Stimulated activated CD8-positive, alpha-beta memory T cell treated with anti-CD3 and anti-CD28 coated beads, Interleukin-12 subunit alpha, Interleukin-12 subunit beta, amount 100 ng/mL, for 1 hour (primary cell): ENCODE measurements at places on chromosomes 3 and 15.

- DNase-seq: no peak
These were observed 28.3 kb upstream of the ALDH1L1 start for GRCh38 chr3:126208606-126209256.

GRCh38 chr3:71074423-71074822 lies 509.1 kb downstream of the FOXP1 start:
- DNase-seq: no peak

DNA sequence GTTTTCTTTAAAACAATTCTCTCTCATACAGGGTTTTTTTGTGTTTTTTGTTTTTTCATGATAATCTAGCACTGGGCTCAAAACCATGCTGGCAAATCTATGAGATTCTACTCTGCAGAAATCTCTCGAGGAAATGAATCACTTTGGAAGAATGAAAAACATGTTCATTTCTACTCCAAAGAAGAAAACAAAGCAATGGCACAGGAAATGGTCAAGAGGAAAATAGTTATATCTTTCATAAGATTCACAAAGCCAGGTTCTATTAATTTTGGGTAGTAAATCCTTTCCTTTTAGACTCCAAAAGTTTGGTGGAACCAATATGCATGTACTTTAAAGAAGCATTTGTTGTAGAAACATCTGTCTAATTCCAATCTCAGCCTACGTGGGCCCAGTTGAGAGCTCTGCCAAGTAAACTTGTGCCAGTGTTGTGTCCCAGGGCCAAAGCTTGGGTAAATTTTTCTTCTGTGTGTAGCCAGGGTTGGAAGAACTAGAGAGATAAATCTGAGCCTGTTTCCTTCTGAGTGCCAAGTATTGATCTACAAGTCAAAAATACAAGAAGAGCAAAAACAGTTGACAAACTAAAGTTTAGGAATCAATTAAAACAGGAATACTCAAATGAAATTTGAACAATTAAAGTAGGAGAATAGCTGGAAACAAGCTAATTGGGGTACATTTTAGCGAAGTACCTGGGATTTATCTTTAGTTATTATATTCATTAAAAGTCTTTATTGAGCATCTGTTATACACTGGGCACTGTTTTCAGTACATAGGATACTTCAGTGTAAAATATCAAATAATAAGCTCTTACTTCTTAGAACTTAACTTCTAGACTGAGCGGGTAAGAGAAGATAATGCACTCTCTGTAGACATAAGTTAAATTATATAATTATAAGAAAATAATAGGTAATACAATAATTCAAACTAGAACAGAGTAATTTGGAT lies 657.5 kb upstream of the NECTIN3 start:
- DNase-seq: no peak

DNA sequence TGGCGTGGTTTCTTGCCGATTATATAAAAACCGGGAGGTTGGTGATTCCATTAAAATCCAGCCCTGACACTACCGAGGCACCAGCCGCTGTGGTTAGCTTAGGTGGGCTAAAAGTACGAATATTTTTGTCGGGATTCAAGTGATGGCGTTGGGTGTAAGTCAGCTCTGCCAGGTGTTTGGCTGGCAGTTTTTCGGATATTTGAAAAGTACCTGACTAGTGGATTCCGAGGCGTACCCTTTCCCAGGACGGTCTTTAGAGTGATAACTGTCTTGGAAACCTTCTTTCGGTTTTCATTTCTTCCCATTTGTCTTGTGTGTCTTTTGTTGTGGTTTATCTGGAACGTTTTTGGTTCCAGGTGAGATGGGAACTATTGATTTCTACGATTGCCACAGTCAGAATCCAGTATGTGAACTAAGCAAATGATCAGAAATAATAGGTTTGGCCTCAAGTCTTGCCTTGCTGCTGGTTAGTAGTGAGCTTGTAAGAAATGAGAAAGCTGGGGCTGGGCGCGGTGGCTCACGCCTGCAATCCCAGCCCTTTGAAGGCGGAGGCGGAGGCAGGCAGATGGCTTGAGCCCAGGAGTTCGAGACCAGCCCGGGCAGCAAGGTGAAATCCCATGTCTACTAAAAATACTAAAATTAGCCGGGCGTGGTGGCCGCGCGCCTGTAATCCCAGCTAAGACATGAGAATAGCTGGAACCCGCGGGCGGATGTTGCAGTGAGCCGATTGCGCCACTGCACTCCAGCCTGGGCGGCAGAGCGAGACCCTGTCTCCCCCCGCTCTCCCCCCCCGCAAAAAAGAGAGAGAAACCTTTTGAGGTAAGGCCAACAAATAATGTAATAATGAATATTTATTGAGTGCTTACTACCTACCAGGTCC lies 1.4 kb downstream of the FYTTD1 start:
- DNase-seq: no peak

- DNase-seq: no peak
These were observed 5.9 kb downstream of the RNU6-1 start for GRCh38 chr15:67833710-67834511.

GRCh38 chr15:70714565-70714964 lies 48.8 kb downstream of the UACA start:
- DNase-seq: no peak

GRCh38 chr15:35142578-35142977 lies 57.5 kb upstream of the NANOGP8 start:
- DNase-seq: no peak
